ENCODE measurements at places on chromosomes 4 and X.

- no peak for DNase-seq
Measured at GRCh38 chr4:23887989-23888388, 1.9 kb downstream of the PPARGC1A start.

GRCh38 chrX:23901060-23901459 is 6.7 kb downstream of the APOO start:
- DNase-seq, result no peak

- DNase-seq, result no peak
Measured at GRCh38 chr4:53376900-53377299, 541 bp upstream of the FIP1L1 start.

GRCh38 chr4:158170691-158171561 is 1.9 kb downstream of the GASK1B start:
- no peak for DNase-seq

DNA sequence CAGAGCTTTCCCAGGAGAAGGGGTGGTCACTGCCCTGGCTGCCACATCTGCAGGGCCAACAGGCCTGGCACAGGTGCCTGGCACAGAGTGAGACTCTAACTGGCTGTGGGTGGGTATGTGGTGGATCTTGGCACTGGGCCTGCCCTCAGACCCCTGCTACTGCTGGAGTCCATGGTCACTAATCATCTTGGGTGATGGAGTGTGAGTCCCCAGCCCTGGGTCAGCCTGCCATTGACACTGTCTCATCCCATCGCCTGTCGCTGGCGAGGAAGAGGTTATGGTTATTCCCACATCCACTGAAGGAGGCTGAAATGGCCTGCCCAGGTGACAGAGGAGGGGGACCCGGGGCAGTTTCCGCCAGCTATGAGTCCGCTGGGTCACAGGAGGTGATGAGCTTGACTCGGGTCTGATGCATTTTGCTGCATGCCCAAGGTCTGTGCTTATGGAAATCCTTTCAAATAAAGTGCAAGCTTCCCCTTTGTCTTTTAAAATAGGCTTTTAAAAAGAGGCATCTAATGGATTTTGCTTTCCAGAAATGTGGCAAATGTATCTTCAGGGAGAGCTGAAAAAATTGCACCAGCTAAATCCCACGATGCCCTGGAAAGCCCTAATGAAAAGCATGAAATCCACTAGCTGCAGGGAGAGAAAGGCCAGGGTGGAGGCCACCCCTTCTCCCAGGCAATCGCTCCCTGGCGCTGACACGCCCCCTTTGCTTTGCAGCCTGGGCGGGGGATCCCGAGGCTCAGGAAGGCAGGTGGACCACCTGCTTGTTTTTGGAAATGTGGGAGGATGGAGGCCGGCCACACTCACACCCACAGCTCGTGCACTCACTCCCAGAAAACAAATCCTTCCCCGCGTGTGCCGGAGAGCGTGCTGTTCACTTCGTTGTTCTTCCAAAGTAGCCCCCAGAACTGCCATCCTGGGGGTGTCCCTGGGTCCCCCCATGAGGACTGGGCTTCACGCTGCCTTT is 54.9 kb downstream of the ABLIM2 start:
- DNase-seq, result no peak

GRCh38 chr4:184250795-184251669 is 33.4 kb upstream of the ENPP6 start:
- no peak for DNase-seq

GRCh38 chr4:159160242-159160641 is 57.4 kb downstream of the RAPGEF2 start:
- DNase-seq, result no peak

- DNase-seq, result no peak
Measured at GRCh38 chr4:61666244-61666643, 466.1 kb downstream of the ADGRL3 start.

- DNase-seq, result no peak
Measured at GRCh38 chrX:150449313-150449712, 86.2 kb downstream of the MAMLD1 start.

GRCh38 chr4:176383273-176384077 is 63.7 kb downstream of the SPCS3 start:
- no peak for DNase-seq

DNA sequence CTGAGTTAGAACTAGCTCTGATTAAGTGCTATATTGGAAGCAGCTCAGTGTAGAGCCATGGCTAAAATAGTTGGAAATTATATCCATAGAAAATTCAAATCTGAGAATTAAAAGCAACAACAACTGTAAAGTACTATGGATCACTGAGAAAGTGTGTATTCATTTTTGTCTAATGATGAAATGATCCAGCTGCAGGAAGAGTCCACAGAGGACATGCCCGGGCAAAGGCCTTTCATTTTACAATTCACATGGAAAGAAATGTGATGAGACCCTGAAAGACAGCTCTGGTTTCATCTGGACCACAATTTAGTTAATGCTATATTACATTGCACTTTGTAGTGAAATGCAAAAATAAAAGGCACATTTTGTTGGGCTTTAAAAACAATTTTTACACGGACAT is 196.8 kb upstream of the FAT1 start:
- no peak for DNase-seq

- DNase-seq, result no peak
Measured at GRCh38 chr4:101224358-101225218, 122.7 kb downstream of the PPP3CA start.

DNA sequence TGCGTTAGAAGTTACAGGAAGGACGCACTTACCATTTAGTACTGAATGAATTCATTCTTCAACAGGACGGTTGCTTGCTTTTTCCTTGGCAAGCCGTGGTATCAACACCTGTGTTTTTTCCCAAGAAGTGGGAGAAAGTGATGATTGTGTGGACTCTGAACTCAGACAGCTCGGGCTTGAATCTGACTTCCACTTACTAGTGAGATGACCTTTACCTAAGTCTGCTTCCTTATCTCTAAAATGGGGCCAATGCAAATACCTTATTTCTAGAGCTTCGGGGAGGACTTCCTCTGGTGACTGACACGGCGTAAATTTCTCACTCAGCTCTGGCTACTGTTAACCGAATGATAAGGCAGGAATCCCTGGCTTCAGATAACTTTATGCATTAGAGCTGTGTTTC is 146.8 kb upstream of the RBPJ start:
- no peak for DNase-seq
